ENCODE measurements at places on chromosomes 11 and 22.

GRCh38 chr11:26805001-26805400 lies 83.1 kb upstream of the SLC5A12 start:
- DNase-seq: no peak

DNA sequence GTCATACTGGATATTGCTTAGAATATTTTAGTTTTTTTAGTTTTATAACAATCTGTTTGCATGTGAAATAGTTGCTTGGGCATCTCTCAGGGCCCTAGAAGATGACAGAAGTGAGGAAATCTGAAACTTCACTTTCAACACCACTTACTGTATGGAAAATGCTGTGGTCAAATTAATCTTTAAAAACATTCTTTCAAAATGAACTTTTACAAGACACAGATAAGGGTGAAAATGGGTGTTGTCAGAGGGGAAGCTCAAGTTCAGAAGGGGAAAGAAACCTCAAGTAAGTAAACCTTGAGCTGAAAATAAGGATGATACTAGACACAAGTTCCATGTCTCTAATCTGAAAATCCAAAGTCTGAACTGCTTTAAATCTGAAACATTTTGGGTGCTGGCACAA lies 1840.1 kb upstream of the RAG2 start:
- no peak for DNase-seq

DNA sequence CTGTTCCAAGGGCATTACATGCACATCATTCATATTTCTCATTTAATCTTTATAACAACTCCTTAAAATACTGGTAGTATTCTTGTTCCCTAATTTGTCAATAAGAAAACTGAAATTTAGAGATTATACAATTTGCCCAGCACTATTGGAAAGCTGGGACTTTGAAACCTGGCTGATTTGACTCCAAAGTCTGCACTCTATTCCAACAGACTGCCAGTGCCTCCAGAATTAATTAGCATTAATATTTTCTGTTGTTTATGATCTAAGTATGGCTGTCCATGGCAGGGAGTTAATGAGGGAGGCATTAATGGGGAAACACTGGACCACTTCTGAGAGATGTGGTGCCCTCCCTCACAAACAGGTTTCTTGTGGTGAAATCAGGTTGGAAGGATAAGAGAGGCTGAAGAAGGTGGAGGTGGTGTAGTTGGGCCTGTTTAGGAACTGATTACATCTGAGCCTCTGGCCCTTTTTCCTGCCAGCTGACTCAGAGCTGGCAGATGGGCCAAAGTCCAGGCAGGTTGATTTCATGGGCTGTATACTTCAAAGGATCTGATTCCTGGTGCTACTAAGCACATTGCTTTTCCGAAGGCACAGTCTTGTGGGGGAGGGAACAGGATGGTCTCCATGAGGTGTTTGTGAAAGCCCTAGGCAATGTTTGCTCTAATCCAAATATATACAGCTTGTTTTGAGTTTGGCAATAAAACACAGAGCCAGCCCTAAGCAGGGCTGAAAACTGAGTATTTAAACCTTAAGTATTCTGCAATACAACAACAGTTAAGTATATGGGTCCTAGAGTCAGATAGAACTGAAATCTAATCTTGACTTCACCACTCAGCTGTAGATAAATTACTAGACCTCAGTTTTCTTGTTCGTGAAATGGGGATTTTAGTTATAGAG lies 21.0 kb upstream of the RAB30 start:
- DNase-seq: no peak

DNA sequence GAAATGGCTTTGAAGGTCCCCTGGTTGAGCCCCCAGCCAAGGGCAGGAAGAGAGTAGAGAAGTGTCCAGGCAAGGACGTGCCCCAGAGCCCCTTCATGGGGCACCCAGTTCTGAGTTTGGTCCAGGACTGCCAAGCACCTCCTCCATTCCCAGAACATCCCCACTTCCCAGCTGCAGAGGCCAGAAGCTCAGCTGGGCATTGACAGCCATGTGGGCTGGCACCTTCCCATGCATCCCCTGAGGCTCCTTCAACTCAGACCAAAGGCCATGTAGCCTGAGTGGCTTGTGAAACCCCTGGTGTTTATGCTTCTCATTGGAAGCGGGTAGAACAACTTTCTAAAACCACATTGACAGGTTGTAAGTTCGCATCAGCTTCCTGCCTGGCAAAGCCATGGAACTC lies 789.6 kb downstream of the TBC1D22A start:
- no peak for DNase-seq

GRCh38 chr11:46338636-46338987 lies 8.7 kb upstream of the DGKZ start:
- DNase-seq: no peak

DNA sequence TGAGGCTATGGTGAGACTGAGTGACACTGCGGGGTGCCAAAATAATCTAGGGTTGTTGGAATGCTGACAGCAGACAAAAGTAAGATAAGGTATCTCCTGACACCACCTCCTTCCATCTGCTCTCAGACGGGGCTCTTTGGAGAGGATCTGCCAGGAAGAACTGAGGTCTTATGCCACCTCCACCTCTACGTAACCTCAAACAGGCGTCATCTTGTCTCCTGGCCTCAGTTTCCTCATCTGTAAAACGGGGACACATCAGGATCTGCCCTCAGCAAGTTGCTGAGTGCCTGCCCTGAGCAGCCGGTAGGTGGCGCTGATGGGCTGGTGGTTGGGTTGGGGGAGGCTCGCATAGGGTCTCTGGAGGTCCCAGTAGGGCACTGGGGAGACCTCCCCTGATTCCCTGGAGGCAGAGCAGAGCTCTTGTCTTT lies 1.7 kb upstream of the MYEOV start:
- no peak for DNase-seq

GRCh38 chr11:3959015-3959902 lies 103.8 kb downstream of the STIM1 start:
- no peak for DNase-seq

GRCh38 chr11:33618956-33619355 lies 81.7 kb downstream of the C11orf91 start:
- no peak for DNase-seq

Data from COR-L47 (cell line).